Stimulated activated CD8-positive, alpha-beta memory T cell treated with anti-CD3 and anti-CD28 coated beads, Interleukin-15, amount 100 ng/mL, for 24 hours (primary cell): ENCODE measurements at places on chromosomes 6 and 20.
A peak's percentile ranks its signal among the peaks of the same experiment; 100 is the strongest.

DNA sequence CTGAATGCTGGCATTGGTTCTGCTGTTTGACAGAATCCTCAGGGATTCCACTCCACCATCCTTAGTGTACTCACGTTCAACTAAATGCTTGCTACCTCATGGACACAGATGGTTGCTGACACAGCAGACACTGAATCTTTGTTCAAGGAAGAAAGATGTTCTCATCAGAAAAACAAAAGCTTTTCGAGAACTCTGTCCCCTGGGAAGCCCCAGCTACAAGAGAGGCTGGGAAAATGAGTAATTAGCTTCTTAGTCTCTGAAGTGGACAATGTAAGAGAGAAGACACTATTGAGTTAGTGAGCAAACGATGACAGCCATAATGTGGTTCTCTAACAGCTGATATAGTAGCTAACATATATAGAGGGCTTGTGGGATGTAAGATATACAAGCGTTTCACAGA lies 30.9 kb upstream of the ENPP5 start:
- no peak for DNase-seq

GRCh38 chr20:6008254-6008653 lies 45.6 kb downstream of the LRRN4 start:
- DNase-seq = no peak

DNA sequence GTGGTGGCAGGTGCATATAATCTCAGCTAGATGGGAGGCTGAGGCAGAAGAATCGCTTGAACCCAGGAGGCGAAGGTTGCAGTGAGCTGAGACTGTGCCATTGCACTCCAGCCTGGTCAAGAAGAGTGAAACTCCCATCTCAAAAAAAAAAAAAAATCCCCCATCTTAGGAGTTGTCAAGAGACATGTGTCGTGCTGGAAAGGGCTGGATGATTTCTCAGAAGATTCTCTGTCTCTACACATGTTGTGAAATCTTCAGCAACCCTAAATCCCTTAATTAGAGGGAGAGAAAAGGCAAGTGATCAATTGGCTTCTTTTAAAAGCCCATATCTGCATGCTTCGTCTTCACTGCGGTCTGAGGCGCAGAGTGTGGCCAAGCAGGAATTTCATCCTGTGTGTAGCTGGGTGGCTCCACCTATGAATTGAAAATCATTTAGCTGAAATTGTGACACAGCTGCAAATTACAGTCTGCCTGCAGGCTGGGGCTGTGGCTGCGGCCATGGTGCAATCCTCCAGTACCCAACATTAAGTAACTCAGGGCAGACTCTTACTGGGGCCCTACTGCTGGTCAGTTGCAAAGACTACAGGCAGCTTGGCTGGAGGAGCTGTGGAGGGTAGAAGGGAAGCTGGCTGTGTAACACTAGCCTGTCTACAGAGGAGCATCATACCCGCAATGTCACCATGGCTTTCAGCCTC lies 3.2 kb upstream of the TGM3 start:
- DNase-seq = no peak

GRCh38 chr6:89459501-89459900 lies 26.5 kb downstream of the ANKRD6 start:
- DNase-seq = no peak

DNA sequence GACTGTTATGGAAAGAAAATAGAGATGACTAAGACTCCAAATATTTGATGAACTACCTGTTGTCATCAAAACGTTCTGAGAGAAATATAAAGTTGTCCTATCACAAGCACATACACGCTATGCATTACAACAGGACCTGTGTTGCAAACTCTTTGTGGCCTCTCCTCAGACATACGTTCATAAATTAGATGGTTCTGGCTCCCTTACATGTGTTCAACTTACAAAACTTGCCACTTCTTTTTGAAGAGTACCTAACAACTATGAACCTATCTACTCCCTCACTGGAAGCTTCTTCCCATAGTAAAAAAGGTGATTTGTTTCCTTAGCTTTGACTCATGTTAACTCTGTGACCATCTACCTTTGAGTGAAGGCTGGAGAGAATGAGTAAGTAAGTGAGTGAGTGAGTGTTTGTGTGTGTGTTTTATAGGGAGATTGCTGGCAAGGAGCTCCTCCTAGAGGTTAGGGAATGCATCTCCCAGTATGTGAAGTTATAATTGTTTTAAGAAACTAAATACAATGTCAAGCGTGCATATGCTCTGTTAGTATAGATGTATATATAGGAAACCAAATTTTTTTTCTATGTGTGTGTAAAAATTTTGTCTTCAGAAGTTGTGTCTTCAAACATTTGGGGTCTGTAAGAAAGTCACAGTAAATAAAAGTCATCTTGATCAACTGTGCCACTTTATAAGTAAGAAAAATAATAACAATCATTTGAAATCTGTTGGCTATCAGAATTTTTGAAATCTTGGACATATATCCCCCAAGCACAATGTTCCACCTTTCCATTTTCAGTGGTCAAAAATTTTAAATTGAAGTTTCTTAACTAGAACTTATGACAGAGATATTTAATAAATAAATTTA lies 1211.1 kb upstream of the GJE1 start:
- no peak for DNase-seq

DNA sequence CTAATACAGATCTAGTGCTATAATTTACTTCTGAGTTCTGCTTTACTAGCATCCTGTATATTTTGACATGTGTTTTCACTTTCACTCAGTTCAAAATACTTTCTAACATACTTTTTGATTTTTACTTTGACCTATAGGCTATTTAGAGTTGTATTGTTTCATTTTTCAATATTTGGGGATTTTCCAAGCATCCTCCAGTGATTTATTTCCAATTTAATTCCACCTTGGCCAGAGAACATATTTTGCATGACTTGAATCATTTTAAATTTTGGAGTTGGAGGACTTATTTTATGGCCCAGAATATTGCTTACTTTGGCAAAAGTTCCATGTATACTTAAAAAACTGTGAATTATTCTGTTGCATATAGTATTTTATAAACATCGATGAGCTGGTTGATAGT lies 1215.6 kb upstream of the MAP3K7 start:
- no peak for DNase-seq

GRCh38 chr6:23325065-23325464 lies 755.7 kb downstream of the HDGFL1 start:
- DNase-seq = no peak

DNA sequence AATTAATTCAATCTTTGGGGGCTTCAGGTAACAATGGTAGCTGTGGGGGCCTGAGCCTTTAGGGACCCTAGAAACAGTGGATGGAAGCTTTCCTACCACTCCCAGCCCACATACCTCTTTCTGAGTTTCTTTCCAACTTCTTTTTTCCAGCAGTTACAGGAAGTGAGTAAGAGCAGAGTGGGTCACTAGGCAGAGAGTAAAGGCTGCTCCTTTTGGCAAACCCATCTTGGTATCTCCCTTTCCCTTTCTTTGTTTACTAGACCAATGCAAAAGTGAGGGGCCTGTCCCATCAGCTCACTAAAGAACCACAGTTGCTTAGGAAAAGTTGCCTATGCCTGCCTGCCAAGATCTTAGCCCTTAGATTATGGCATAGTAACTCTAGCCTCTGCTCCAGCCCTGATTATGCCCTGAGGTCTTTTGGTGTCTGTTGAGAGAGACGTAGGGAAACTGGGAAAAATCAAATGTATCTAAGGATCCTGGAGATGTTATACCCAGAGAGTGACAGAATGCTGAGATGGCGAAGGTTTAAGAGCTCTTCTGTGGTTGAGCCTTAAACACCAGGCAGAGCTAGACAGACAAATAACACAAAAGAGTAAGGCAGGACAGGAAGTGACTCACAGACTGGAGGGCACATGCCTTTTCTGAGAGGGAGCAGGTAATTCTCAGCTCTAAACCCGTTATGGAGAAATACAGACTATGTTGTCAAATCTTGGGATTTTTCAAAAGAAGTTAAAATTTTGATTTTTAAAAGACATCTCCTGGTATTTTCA lies 31.3 kb downstream of the TRMT6 start:
- DNase-seq = no peak

DNA sequence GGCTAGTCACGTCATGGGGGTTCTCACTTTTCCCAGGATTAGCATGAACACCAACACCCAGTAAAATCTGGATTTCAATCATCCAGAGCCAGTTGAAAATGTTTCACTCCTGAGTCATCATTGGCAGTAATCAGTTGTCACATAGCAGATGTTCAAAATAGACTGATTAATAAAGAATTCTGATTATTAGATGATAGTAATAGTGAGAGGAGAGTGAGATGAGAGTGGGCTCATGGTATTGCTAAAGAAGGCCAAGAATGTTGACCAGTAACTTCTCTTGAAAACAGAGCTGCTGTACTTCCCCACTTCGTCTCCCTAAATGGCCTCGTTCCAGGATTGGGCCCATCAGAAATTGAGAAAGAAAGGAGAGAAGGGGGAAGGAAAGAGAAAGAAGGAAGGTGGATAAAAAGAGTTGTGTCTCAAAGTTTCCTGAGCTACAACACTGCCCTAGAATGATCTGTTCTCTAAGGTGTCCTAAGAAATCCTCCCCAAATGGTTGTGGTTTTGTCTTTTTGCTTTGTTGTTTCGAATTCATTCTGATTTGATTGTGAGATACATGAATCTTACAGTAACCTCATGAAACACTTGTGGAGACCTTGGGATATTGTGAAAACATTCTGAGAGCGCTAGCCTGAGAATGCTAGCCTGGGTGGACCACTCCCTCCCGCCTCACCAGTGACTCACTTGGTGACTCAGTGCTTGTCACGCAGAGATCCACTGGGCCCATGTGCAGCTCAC lies 502.2 kb upstream of the JARID2 start:
- DNase-seq = peak; percentile 33
